Activated CD8-positive, alpha-beta memory T cell treated with anti-CD3 and anti-CD28 coated beads for 48 hours (primary cell): ENCODE measurements at places on chromosomes 6 and 20.

DNA sequence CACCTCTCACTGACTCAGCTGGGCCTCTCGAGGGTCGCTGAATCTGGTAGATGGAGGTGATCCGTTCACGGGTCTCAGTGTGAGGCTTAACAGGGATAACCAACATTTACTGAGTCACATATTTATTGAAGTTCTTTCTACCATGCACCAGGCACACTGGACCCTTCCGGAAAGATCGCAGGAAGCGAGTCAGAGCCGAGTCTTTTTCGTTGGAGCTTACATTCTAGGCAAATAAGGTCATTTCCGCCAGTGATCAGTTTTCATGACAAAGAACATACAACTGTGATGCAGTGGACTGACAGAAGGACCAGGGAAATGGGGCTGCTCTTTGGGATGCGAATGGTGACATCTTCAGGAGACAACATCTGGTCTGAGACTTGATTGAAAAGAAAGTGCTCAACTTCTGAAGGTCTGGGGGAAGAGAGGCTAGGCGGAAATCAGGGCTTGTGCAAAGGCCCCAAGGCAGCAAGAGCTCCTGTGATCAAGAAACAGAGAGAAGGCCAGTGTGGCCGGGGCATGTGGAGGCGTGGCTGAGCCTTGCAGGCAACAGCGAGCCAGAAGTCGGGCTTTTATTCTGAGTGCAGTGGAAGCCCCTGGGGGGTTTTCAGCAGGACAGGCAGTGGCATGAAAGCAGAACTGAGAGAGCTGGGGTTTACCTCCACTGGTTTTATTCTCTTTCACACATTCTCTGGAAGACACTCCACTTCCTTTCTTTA lies 56.7 kb downstream of the APCDD1L start:
- DNase-seq: no peak

DNA sequence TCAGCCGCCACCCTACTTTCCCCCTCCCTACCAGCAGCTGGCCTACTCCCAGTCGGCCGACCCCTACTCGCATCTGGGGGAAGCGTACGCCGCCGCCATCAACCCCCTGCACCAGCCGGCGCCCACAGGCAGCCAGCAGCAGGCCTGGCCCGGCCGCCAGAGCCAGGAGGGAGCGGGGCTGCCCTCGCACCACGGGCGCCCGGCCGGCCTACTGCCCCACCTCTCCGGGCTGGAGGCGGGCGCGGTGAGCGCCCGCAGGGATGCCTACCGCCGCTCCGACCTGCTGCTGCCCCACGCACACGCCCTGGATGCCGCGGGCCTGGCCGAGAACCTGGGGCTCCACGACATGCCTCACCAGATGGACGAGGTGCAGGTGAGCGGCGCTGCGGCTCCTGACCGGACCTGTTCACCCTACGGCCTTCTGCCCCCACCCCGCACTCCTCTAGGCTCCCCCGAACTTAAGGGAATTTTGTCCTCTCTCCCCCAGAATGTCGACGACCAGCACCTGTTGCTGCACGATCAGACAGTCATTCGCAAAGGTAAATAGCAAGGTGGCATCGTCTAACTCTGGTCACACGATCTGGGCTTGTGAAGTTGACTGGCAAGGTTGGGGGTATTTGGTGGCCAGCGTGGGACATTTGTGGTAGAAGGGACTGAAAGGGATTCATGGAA lies 2.3 kb downstream of the TFAP2C start:
- DNase-seq: no peak

DNA sequence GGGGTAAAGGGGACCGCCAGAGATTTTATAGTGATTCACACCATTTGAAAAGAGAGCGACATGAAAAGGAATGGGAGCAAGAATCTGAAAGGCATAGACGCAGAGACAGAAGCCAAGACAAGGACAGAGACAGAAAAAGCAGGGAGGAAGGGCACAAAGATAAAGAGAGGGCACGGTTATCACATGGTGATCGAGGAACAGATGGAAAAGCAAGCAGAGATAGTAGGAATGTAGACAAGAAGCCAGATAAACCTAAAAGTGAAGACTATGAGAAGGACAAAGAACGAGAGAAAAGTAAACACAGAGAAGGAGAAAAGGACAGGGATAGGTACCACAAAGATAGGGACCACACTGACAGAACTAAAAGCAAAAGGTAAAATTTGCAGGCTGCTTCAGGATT lies 77.7 kb downstream of the PHF3 start:
- no peak for DNase-seq

DNA sequence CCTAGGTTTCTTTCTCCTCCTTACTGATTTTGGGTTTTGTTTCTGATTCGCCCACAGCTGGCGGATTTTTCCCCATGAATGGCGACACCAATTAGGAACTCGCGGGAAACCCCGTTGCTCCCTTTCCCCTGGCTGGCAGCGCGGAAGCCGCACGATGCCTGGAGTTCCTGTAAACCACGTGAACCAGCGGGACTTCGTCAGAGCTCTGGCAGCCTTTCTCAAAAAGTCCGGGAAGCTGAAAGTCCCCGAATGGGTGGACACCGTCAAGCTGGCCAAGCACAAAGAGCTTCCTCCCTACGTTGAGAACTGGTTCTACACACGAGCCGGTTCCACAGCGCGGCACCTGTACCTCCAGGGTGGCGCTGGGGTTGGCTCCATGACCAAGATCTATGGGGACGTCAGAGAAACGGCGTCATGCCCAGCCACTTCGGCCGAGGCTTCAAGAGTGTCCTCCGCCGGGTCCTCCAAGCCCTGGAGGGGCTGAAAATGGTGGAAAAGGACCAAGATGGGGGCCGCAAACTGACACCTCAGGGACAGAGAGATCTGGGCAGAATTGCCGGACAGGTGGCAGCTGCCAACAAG lies 3.2 kb upstream of the SEC23B start:
- DNase-seq: no peak

- DNase-seq: no peak
Measured at GRCh38 chr6:34043359-34043758, 102.5 kb downstream of the GRM4 start.

- no peak for DNase-seq
Measured at GRCh38 chr20:34072076-34072475, 40.0 kb downstream of the EIF2S2 start.

DNA sequence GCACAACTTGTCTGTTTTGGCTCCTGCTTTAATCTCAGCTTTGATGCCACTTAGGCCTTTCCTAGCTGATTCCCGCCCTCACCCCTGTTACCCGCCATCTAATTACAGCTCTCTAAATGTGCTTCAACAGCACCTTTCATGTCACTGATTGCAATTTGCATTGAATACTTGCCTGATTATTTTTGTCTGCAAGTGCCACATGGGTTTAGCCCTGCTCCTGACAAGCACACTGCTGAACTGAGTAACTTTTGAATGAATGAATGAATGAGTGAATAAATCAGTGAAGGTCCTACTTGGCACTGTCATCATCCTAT lies 591 bp upstream of the DCBLD1 start:
- no peak for DNase-seq

- DNase-seq: no peak
Measured at GRCh38 chr20:942611-943010, 26.5 kb upstream of the ANGPT4 start.

GRCh38 chr6:155314773-155315515 lies 660 bp upstream of the TFB1M start:
- no peak for DNase-seq

- DNase-seq: no peak
Measured at GRCh38 chr20:46755483-46756413, 46.3 kb downstream of the SLC2A10 start.

DNA sequence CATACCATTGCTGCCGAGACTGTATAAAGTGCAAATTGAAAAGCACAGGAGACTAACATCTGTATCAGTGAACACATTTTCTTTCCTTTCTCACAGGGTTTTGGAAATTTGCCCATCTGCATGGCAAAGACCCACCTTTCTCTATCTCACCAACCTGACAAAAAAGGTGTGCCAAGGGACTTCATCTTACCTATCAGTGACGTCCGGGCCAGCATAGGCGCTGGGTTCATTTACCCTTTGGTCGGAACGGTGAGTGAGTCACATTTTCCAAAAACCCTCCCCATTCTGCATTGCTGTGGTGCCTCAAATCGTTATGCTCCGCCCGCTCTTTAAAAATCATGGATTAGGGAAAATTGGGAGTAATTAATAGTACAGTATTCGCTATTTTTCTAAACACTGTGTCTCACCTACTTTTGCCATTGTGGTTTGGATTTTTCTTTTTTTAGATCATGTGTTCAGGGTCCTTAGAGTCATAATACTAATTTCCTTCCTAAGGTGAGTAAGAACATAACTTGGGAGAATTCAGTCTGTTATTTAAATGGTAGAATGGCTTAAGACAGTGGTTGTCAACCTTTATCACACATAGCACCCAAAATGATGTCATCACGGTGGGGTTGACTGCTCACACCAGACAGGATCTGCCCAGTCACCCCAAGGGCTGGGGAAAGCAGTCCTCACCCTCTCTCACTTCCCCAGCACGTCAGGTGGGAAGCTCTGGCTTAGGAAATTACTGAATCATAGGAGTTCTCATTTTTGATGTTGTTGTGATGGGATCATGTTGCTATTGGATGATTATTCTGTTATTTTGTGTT lies 171.6 kb downstream of the MTHFD1L start:
- no peak for DNase-seq

GRCh38 chr6:127148511-127148910 lies 30.0 kb downstream of the RSPO3 start:
- DNase-seq: no peak

GRCh38 chr20:11978496-11978895 lies 60.8 kb downstream of the BTBD3 start:
- DNase-seq: no peak

GRCh38 chr6:41634657-41635056 lies 3.6 kb upstream of the MDFI start:
- no peak for DNase-seq

GRCh38 chr6:48036316-48036715 lies 74.7 kb downstream of the PTCHD4 start:
- DNase-seq: no peak

DNA sequence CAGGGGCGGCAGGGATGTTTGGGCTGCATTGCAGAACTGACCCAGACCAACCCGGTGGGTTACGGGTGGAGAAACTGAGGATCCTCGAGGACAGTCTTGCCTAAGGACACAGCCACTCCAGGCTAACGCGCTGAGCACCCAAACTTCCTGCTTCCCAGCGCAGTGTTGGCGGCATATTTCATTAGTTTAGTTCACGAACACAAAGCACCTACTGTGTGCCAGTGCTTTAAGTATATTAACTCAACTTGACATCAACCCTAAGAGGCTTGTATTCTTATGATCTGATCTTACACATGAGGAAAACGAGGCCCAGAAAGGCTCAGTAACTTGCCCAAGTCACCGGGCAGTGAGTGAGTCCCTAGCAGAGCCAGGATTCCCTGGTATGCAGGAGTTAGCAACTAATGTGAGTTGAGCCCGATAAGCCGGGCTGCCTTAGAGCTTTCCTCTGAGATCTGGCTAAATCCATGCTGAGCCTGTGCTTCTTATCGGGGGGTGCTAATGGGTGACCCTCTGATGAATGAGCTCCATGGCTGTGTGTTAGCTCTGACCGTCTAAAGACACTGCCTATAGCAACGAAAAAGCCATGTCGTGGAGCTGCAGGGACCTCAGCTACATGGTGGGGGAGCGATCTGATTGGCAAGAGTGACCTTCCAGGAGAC lies 92.7 kb downstream of the CD40 start:
- DNase-seq: no peak

- DNase-seq: no peak
Measured at GRCh38 chr20:1631309-1632151, 11.7 kb upstream of the SIRPB1 start.

DNA sequence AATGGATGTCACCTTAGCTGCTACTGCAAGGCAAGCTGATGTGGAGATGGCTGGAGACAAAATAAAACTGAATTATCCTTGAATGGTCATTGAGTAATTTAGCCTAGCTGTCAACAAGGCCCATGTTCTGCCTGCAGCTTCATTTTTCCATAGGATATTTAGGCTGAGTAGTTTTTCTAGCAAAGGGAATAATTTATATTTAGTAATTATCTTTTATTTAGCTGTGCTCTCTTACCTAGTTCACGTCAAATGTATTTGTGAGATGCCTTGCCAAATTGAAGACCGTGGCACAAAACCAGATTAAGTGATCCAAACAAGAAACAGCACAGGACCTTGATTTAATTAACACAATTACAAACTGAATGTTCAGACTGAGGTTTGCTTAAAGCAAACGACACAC lies 77.4 kb upstream of the CEP162 start:
- no peak for DNase-seq

DNA sequence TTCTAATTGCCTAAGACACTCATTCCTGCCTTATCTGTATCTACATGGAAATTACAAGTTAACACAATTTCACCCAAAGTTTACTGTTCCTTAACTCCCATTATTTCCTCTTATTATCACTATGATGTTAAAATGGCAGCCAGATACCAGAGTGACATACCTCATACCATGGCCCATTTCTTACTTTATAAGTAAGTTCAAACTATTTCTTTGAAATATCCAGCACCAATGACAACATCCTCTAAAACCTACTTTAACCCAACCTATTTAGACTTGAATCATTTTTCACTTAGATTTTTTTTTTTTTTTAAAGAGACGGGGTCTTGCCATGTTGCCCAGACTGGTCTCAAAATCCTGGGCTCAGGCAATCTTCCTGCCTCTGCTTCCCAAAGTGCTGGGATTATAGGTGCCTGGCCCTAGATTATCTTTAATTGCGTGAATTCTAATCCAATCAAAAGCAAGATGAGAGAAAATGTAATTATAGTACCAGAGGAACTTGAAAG lies 10.0 kb downstream of the REV3L start:
- DNase-seq: no peak

DNA sequence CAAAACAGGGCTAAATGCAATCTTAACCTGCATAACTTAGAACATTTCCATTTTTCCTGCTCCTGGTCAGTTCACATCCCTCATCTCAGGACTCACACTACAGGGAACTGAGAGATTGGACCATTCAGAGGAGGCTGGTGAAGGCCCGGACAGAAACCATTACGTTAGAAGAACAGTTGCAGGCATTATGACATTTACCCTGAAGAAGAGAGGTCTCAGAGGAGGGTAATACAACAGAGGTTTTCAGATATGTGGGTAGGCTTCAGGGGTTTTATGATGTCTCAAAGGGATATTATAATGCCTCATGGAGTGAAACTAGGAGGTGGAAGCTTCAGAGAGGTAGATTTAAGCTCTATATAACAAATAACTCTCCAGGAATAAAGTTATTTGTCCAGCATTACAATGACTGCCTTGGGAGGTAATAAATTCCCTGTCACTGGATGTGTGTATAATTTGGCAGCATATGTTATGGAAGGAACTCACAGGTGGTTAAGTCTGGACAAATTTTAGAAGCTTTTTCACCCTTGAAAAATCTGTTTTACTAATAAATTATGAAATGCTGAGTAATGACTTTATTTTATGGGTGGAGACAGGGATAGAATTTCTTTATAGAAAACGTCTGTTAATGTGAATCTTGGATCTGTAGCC lies 36.7 kb upstream of the RIPOR2 start:
- DNase-seq: no peak
